Stimulated activated CD8-positive, alpha-beta memory T cell treated with anti-CD3 and anti-CD28 coated beads, Interleukin-4, amount 100 ng/mL, for 4 hours (primary cell): ENCODE measurements at places on chromosomes 7 and 10.

- DNase-seq: no peak
Observed at GRCh38 chr10:79102498-79102874, 33.7 kb downstream of the ZMIZ1 start.

DNA sequence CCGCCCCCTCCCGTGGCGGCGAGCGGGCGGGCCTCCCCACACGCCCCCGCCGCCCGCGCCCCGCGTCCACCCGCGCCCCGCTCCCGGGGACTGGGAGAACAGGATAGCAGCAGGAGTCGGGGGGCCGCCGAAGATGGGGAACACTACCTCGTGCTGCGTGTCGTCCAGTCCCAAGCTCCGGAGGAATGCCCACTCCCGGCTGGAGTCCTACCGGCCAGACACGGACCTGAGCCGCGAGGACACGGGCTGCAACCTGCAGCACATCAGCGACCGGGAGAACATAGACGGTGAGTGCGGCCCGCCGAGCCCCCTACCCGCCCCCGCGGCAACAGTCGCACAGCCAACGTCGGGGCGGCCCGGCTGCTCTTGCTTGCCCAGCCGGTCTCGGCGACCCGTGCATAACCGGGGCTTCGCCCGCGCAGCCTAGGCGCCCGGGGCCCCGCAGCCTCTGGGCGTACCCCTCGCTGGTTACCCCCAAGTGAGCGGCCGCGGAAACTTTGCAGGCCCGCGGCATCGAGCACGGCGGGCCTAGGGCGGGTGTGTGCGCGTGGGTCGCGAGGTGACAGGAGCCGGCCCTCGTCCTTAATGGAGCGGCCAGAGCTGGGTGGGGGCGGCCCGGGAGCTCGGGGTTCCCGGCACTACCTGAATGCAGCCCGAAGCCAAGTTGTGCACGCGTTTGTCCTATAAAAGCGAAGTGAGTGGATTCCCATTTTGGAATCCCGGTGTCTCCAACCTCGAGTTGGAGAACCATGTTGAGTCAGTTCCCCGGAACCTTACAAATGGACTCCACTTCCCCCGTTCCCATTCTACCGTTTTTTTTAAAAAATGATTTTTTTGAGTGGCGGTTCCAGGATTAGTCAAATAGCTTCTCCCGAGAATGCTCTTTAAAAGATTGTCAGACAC, 863 bp downstream of the CCNY start:
- DNase-seq: no peak

DNA sequence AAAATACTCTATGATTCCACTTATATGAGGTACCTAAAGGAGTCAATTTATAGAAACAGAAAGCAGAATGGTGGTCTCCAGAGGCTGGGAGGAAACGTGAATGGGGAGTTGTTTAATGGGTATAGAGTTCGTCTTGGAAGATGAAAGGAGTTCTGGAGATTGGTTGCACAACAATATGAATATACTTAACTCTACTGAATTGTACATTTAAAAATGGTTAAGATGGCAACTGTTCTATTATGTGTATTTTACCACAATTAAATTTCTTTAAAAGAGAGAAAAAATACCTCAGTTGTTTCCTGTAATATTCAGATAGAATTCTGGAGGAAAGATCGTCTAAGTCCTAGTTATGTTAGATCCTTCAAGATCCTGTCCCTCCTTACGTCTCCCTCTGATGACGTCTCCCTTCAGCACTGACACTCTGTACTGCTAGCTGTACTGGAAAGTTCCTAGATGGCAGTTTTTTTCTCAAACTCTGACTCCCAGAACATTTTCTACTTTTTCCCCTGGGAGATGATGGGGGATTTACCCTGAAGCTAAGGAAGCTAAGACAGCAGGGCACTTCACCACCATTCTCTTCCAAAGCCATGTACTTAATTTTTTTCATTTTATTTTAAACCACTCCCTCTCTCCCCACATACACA, 53.2 kb upstream of the CAV2 start:
- DNase-seq: no peak

- no peak for DNase-seq
Observed at GRCh38 chr10:21624951-21625350, 90.9 kb downstream of the MLLT10 start.

DNA sequence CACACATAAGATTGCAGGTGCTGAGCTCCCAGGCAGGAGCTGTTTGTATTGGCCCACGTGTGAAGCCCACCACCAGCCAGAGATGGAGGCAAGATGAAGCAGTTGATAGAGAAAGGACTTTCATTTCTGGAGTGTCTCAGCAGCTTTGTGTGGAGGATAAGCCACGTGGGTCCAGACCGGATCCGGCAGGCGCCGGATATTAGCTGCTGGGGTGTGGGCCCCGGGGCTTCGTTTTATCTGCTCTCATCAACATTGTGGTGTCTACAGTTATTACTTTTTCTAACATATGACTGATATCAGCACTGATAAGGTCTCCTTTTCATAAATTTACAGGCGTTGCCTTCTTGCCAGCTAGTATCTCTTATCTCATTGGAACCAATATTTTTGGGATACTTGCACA, 25.5 kb downstream of the SLC18A2 start:
- no peak for DNase-seq

- DNase-seq: no peak
Observed at GRCh38 chr7:137343281-137343841, at the start of gene PTN. PTN (minus strand) TSS chr7:137343733; CDS start chr7:137254973, 88,760 bp downstream.

- no peak for DNase-seq
Observed at GRCh38 chr7:3469641-3470040, 168.6 kb downstream of the SDK1 start.

DNA sequence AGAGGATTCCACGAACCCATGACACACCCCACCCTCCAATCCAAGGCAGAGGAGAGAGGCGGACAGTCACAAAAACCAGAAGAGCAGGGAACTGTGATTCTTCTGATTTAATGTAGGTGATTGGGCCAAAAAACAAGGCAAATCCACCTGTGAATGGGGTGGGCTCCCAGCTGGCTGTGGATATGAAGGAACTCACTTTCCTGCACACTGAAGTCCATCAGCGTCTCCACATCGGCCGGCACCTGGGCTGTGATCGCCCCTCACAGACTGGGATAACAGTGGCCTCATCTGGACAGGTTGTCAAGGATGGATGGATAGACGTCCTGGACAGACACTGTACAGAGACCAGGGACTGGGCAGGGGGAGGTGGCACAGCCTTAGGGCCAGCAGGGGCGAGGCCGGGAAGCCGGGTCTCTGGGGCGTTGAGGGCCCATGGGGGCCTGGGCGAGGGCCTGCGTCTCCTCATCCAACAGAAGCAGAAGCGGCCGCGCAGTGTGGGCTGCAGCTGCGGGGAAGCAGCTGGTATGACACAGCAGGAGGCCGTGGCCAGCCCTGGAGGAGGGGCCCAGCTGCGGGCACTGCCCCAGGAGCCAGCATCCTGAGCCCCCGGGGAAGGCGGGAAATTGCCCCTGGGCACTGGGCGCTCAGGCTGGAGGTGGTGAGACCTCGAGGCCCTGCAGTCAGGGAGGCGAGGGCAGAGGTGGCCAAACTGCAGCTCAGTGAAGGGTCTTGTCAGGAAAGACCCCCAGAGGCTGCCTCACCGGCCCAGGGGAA, 54.2 kb downstream of the DIP2C start:
- no peak for DNase-seq

DNA sequence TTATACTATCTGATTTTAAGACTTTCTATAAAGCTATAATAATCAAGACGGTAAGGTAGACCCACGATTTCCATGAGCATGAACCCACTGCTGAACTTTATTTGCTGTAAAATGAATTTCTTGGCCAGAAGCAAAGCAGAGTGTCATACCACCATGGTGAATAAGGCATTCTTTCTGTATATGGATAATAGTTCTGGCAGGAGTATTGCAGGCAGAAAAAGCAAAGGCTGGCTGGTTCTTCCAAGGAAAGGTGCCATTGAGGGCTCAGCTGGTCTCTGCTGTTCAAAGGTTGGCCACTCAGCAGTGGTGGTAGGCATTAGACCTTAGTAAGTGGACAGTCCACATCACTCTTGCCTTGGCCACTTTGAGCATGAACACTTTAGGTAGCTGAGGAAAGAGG, 104.1 kb upstream of the KCNMA1 start:
- DNase-seq: no peak

DNA sequence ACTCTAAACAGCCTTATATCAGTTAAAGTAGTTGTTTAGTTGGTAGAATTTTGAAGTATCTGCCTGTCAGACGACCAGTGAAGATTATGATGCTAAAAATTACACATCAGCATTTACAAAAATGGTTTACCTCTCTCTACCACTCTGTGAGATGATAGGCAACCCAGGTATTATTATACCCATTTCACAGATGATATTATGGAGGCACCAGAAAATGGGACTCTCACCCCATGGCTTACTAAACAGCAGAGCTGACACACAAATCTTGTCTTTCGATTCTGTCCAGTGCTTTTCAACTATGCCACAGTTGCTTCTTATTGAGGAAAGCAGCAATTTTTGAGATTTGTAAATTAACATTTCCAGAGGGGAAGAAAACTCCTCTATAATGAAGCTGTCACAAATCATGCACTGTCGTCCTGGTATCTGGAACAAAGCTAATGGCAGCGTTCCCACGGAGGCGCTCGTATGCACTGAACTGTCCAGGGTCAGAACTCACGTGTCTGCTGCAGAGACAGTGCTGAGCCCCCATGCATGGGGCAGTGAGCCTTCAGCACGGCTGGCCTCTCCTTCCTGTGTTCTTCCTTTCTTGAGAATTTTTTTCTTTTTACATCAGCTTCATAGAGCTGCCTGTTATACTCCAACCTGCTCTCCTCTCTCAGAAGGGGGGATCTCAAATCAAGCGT, 381.1 kb downstream of the SDK1 start:
- no peak for DNase-seq
